ENCODE measurements at places on chromosomes 5 and 9.

DNA sequence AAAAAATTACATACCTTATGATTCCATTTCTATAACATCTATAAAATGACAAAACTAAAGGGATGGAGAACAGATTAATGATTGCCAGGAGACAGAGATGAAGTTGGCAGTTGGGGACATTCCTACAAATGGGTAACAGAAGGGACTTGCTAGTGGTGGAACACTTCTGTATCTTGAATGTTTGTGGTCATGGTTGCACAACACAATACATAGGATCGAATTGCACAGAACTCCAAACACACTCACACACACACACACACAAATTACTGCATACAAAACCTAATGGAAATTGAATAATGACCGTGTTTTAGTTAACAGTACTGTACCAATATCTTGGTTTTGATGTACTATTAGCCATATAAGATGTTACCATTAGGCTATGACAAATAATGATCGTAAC lies 330.7 kb upstream of the POU5F2 start:
- no peak for DNase-seq

DNA sequence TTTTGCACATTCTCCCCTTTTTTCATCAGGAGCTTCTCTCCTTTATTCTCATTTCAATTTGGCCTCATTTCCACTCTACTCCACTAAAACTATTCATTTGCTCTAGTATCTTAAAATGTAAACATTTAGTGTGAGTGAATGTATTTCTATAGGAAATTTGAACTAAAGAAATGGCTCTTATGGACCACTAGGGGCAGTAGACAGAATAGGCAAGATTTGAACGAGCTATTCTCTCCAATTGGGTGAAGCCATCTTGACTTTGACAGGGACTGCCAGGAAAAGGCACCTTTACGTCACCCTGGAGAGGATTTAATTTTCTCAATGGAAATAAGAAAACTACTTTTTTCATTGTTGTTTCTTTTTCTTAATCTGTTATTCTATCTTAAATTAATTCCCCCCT lies 666.3 kb downstream of the DNAH5 start:
- DNase-seq, result no peak

GRCh38 chr9:18606846-18607245 lies 132.9 kb downstream of the ADAMTSL1 start:
- DNase-seq, result no peak

GRCh38 chr9:107717529-107718314 lies 228.2 kb upstream of the KLF4 start:
- DNase-seq, result no peak

- DNase-seq, result no peak
Observed at GRCh38 chr5:12313602-12314001, 409.4 kb upstream of the CTNND2 start.

- DNase-seq, result no peak
Observed at GRCh38 chr9:113509463-113509862, 45.9 kb downstream of the RGS3 start.

GRCh38 chr9:137626464-137626863 lies 7.7 kb downstream of the EHMT1 start:
- DNase-seq, result no peak

- DNase-seq, result no peak
Observed at GRCh38 chr9:127559247-127559680, 52.8 kb upstream of the STXBP1 start.

DNA sequence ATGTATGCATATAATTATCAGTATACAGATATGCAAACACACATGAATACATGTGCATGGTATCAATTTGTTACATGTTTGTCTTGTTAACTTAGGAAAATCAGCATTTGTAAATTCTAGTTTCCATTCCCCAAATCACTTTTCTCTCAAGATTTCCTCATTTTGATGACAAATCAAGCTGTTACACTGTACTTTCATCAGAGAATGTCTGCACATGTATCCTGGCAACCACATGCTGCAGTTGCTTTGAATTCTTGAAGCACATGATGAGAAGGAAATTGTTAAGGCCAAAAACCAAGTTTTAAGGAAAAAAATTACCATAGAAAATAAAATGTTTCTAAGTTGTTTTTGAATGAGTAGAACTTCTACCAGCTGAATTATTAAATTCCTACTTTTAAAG lies 1834.5 kb downstream of the EFNA5 start:
- DNase-seq, result no peak

DNA sequence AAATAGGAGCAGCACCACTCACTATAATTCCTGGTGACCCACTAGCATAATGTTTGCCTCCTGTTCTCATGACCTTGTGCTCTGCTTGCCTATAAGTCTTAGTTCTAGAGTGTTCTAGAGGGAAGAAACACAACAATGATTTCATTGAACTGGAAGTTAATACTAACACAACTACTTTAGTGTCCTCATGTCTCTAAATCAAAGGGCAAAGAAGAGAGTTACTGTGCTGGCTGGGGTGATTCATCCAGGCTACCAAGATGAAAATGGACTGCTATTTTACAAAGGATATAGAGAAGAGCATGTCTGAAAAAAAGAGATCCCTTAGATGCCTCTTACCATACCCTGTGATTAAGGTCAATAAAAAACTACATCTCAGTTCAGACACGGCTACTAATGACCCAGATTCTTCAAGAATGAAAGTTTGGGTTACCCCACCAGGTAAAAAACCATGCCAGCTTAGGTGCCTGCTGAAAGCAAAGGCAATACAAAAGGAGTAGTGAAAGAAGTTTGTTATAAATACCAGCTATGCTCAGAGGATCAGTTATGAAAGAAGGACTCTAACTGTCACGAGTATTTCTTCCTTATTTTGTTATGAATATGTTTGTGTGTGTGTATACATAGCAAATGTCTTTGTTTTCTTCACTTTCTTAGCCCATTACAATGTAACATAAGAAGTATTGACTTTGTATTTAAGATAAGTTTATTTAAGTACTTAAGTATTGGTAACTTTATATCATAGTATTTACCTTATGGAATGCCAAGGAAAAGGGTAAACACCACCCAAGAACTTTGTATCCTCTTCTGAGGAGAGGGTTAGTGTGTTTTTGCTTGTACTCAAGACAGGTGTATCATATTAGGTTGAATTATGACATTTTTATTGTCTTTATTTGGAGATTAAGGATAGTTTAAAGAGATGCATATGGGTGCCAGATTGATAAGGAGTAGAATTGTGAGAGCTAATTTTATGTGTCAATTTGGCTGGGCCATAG lies 314.1 kb upstream of the PTGER4 start:
- no peak for DNase-seq

GRCh38 chr5:124459984-124460383 lies 286.5 kb downstream of the ZNF608 start:
- no peak for DNase-seq

DNA sequence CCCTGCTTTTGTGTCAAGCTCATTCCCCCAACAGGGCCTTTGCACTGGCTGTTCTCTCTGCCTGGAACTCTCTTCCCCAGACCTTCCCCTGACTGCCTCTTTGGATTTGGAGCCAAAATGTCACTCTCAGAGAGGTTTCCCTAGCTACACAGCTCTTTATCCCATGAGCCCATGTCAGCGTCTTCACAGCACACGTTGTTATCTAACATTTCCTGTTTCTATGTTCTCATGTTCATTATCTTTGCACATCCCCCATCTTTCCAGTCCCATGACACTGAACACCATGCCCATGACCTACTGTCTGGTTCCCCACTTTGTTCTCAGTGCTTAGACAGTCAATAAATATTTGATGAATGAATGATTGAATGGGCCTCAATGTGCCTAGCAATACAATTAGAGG lies 26.3 kb upstream of the ARSI start:
- no peak for DNase-seq

Data from stimulated activated CD4-positive, alpha-beta T cell treated with anti-CD3 and anti-CD28 coated beads, TNF-alpha, amount 100 ng/mL, for 1 hour (primary cell).